ENCODE measurements at places on chromosomes 2 and 18.

GRCh38 chr2:23585273-23586170 is 200.5 kb downstream of the KLHL29 start:
- no peak for DNase-seq

- no peak for DNase-seq
Measured at GRCh38 chr2:189056200-189057106, 82.3 kb downstream of the COL3A1 start.

DNA sequence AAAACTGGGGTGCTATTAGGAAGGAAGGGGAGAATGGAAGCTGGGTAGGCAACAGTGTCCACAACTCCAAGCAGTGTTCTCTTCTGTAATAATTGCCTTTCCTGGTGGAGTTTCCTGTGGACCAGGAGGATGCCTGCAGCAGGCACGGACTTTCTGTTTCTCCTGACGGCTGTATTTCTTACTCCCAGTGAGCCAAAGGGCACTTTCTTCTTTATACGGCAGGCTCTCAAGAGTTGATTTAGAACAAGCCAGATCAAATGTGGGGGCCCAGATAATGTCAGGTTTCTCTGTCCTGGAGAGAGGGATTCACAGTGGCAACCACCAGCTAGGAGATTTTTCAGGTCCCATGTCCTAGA is 13.0 kb upstream of the PROC start:
- no peak for DNase-seq

DNA sequence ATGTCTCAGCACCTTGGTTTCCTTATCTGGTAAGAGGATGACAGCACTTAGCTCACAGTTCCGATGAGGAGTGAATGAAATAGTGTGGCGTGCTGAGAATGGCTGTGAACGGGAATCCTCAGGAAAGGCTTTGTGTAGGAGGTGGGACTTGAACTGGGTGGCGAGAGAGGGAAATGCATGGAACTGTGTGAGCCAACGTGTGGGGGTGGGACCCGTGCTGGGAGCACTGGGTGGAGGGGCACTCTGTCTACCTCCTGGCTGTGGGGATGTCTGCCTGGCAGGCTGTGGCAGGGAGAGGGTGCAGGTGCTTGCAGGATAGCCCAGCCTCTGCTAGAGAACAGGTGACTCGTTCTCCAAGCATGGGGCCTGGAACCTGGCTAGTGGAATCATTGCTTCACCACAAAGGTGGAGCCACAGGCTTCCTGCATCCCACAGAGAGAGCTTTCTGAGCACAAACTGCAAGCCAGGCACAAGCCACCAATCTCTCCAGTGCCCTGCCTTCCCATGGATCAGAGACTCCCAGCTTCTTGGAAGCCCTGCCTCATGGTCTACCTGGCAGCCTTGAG is 145.2 kb downstream of the CELF4 start:
- DNase-seq = no peak

GRCh38 chr2:112714331-112714730 is 6.5 kb upstream of the NT5DC4 start:
- no peak for DNase-seq

- DNase-seq = no peak
Measured at GRCh38 chr18:68839701-68840100, 41.8 kb downstream of the CCDC102B start.

DNA sequence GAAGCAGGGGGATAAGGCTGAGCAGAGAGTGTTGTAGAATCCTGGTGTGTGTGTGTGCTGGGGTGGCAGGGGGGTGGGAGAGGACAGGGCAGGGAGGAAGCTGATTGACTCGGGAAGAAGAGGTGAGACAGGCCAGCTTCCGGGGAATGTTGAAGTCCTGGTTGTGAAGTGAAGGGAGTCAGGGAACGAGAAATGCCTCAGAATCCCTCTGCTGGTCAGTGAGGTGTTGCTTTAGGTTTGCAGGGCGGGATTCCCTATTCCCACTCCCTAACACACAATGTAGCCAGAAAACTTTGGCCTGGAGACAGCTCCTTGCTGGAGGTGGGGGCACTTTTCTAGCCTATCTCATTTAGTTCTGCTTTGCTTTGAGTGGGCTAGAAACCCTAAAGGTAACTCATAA is 265.1 kb downstream of the HAUS1 start:
- DNase-seq = no peak

DNA sequence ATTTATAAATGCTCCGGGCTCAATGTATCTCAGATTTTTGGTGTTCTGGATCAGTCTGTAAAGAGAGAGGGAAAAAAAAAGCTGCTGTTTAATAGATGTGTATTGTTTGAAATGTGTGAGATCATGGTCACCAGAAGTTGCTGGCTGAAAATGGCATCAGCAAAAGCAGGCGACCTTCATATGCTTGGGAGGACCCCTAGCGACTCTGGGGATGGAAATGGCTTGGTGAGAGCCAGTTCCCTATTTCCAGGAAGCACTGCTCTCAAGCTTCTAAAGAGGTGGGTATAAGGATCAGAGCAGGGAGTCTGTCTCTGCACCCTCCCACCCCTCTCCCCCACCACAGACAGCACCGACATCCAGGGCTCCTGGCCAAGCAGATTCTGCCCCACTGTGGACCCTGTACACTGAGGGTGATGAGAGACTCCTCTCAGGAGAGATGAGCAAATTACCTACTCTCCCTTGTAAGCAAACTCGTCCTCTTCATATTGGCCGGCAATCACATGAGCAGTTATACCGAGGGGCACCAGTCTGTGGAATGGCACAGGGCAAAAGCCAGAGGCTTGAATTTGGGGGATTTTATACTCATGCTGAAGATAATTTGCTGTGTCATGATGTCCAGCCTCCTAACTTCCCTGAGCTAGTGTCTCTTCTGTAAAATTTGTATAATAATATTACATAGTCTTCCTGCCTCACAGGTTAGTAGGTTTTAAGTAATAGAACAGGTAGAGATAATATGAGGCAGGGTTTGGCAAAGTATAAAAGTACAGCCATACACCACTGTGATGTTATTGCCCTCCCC is 29.6 kb downstream of the LHCGR start:
- no peak for DNase-seq

GRCh38 chr2:95284886-95285541 is 10.8 kb downstream of the PROM2 start:
- no peak for DNase-seq

DNA sequence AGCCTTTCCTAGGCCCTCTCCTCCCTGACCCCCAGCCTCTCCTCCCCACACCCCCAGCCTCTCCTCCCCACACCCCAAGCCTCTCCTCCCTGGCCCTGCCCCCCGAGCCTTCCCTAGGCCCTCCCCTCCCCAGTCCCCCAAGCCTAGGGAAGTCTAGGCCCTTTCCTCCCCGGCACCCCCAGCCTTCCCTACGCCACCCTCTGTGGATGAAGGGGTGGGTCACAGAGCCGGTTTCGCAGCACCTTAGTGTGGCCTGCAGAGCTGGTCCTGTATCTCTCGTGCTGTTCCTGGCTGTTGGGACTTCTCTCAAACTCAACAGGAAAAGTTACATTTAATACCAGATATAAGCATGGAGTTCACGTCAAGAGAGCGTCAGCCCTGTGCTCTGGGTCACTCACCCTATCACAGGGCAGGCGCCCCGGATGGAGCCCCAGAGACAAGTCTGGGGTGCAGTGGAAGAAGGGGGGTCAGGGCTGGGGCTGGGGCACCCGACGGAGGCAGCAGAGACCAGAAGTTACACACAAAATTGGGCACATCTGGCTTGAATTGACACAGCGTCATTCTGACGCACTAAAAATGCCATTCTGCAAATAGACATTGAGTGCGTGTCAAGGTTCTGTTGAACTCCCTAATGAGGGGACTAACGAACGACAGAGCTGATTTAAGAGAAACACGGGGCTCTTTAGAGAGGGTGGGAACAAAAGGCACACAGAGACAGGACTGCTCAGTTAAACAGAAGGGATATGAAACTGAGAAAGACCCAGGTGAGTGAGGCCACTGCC is 24.0 kb downstream of the KCNIP3 start:
- no peak for DNase-seq

- DNase-seq = no peak
Measured at GRCh38 chr2:102062802-102063201, 71.0 kb downstream of the IL1R2 start.

DNA sequence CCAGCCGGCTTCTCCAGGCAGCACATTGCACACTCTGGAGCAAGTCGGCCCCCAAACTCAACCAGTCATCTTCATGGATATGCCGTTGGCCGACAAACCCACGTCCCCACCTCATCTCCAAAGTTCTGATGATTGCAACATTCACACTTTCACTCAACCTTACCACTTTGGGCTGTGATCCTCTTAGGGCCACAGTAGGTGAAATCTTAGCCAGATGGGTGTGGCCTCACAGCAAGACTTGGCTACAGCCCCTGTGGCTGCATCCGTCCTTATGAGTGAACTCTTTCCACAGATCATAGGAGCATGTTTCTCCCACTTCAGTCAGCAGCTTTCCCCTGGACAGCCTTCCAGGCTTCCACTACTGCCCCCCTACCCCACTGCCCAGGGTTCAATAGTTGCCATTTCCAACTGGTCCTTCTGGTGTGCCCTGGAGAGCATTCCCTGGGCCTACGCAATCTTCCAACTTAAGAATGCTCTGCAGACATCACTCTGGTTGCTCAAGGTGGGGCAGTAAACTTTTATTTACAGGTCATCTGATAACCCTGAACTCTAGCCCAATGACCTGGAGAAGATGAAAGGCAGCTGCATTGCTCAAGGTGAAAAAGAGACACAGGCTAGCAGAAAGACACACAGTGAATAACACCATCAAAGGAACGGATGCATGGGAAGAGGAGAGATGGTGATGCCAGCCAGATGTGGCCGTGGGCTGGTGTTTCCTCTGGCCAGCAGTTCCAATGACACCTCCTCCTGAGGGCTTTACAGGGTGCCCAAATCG is 34.5 kb downstream of the ARL4C start:
- no peak for DNase-seq

DNA sequence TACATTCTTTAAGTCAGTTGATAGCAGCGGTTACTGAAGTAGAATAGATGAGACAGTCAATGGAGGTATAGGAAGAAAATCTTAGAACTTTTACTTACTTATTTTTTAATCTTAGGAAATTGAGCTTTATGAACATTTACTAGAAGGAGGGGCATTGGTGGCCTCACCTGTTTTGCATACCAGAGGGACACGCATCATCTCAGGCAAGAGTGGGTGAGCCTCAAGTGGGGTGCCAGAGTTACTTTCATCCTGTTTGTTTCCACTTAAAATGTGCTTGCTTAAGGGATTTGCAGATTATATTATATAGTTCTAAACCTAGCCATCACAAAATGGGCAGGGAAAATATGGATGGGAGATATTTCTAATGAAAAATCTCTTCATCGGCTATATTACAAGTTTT is 61.6 kb downstream of the WDR7 start:
- DNase-seq = no peak

- DNase-seq = peak; percentile 85
Measured at GRCh38 chr2:233059797-233060500, at the start of gene INPP5D. Gene INPP5D, plus strand, starts transcription at chr2:233060342. Its CDS starts 137 bp downstream, at chr2:233060479.

- no peak for DNase-seq
Measured at GRCh38 chr2:17643031-17643615, 102.6 kb downstream of the VSNL1 start.

- DNase-seq = no peak
Measured at GRCh38 chr18:78784861-78785260, 194.8 kb upstream of the SALL3 start.

DNA sequence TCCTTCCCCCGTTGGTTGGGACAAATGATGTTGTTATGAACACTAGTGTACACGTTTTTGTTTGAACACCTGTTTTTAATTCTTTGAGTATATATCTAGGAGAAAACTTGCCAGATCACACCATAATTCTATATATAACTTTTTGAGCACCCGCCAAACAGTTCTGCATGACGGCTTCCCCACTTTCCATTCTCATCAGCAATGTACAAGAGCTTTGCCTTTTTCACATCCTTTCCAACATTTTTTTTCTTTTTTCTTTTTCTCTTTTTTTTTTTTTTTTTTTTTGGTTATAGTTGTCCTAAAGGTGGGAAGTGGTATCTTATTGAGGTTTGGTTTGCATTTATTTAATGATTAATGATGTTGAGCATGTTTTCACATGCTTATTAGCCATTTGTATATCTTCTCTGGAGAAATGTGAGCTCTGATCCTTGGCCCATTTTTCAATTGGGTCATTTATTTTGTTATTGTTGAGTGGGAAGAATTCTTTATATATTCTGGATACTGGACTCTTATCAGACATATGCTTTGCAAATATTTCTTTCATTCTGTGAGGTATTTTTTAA is 86.9 kb upstream of the ZC3H15 start:
- DNase-seq = no peak

GRCh38 chr2:64567473-64567872 is 43.3 kb downstream of the AFTPH start:
- no peak for DNase-seq

- no peak for DNase-seq
Measured at GRCh38 chr2:229611360-229611759, 103.0 kb downstream of the DNER start.

DNA sequence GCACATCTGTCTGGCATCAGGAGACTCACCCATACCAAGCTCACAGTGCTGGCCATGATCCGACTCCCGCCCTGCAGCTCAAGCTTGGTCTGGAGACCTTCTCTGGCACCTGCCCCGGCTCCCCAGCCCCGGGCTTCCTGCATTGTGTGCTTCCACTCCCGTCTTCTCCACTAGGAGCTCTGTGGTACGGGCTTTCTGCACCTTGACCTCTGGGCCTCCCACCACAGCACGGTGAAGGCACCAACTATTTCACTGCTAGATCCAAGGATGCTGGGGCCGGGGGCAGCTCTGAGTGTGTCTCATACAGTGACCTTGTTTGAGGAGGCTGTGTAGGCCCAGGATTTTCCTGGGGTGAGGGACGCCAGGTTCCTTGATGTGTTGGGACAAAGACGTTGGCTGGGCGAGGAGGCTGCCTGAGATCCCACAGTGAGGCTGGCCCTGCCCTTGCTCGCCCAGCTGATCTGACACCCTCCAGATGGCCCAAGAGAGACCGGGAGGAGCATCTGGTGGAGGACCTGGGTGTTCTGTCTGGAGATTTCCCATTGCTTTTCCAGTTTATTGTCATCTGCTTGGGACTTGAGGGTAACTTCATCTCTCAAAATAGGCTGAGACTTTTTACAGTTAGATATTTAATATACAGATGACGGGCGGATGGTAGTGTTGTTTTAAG is 64.0 kb downstream of the HPCAL1 start:
- DNase-seq = no peak

DNA sequence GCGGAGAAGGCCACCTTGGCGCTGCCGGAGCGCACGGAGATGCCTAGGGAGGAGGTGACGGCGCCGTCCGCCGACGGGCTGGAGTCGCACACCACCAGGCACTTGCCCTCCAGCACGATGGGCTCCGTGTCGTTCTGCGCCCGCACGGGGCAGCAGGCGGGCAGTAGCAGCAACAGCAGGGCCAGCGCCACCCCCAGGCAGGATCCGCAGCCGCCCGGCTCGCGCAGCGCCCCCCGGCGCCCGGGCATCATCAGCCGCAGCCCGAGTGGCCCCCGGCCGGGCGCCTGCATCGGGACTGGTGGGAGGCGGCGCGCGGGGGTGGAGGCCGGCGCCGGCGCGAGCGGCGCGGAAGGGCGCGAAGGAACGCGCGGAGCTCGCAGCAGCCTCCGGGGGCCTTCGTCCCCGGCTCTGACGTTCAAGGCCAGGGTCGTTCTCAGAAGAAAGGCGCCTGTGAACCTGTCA is 2.2 kb downstream of the CBLN2 start:
- no peak for DNase-seq

Measured in activated CD4-positive, alpha-beta T cell treated with anti-CD3 and anti-CD28 coated beads, Interleukin-2, amount 10 ng/mL, durations not matched to agents 7 days and 5 days (primary cell).